ENCODE measurements at places on chromosomes 5 and 9.

GRCh38 chr5:123754908-123755307, 242.9 kb downstream of the CSNK1G3 start:
- DNase-seq = no peak

DNA sequence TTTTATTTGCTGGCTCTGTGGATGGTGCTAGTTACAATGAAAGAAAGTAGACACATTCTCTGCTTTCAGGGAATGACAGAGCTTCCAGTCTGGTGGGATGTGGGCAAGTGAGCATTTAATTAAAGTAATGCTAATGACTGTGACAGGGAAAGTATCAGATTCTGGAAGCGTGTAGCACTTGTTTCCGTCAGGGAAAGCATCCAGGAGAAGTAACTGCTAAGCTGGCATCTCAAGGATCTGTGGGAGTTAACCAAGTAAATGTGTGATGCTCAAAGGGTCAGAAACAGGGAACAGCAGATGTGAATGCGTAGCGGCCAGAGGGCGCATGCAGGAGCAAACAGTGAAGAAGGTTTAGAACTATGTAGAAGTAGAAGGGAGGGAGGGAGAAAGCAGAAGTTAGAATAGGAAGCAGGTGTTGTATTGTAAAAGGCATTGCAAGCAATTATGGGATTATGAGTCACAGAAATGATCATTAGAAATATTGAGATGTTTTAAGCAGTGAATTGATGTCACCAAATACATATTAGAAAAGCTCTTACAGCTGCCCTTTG, 12.2 kb downstream of the KLHL9 start:
- DNase-seq = no peak

DNA sequence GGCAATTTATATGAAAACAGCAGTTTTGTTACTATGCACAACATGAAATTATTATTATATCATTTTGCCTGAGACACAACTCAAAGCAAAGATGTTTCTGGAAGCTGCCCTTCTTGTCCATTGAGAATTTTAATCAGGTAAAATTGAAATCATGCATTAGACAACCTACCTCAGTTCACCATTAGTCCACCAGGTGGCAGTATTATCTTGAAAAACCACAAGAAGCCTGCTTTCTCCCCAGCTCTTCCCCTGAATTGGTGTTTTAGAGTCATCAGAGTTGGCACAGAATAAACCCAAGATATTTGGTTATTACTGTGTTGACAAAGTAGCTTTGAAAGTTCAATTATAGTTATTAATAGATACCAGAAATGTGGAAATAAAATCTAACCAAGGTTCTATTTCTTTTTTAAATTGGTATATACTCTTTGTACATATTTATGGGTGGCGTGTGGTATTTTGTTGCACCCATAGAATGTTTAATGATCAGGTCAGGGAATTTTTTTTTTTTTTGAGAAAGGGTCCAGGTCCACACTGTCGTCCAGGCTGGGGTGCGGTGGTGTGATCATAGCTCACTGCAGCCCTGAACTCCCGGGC, 25.7 kb downstream of the UTP15 start:
- DNase-seq = peak; percentile 46

GRCh38 chr9:21367957-21368356, at the start of gene IFNA13:
IFNA13 (minus strand) TSS chr9:21368057; CDS start chr9:21368010, 47 bp downstream.
- no peak for DNase-seq

GRCh38 chr9:27019589-27019988, 14.1 kb upstream of the LRRC19 start:
- DNase-seq = no peak

GRCh38 chr5:67475489-67475888, 278.9 kb upstream of the CD180 start:
- DNase-seq = no peak

DNA sequence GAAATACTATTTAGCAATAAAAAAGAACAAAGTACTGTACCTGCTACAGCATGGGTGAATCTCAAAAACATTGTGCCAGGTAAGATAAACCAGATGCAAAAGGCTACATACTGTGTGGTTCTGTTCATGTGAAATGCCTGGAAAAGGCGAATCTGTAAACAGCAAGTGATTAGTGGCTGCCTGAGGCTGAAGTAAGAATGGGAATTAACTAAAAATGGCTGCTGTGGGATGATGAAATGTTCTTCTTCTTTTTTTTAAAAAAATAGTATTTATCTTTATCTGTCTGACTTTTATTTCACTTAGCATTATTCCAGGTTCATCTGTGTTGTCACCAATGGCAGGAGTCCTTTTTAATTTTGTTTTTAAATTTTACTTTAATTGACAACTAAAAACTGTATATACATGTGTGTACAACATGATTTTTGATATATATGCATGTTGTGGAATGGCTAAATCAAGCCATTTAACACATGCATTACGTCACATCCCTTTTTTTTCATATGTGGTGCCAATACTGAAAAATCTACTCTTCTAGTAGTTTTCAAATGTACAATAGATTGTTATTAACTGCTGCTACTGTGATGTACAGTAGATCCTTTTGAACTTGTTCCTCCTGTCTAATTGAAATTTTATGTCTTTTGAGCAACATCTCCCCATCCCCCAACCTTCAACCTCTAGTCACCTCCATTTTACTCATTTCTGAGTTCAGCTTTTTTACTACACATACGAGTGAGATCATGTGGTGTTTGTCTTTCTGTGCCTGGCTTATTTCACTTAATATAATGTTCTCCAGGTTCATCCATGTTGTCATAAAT, 62.9 kb upstream of the TNFAIP8 start:
- DNase-seq = no peak

DNA sequence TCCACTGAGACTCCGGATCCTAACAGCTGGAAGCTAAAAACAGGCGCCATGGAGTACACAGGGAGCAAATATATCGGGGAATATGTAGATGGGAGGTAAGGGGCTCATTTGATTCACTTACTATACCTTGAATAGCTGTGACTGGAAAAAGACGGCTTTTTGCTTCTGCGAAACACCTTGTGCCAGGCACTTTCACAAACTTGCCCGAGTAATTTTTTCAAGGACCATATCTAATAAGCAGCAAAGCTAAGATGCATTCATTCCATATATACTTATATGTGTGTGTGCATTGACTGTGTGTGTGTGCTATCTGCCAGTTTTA, 178 bp downstream of the MORN5 start:
- no peak for DNase-seq

DNA sequence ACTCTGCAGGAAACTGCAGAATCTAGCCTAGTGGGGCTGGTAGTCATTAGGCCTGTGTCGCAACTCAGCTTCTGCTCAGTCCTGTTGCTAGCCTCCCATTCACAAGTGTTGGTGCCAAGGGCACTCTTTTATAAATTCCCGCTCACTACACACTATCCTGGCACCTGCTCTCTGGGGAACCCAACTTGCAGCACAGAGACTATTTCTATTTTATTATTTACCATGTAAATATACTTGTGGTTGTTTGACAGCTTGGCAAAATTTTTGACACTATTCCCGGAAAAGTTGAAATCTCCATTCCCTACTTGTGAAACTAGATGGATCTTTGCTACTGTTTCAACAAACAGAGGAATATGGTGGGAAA, 20.4 kb upstream of the SMC2 start:
- no peak for DNase-seq

DNA sequence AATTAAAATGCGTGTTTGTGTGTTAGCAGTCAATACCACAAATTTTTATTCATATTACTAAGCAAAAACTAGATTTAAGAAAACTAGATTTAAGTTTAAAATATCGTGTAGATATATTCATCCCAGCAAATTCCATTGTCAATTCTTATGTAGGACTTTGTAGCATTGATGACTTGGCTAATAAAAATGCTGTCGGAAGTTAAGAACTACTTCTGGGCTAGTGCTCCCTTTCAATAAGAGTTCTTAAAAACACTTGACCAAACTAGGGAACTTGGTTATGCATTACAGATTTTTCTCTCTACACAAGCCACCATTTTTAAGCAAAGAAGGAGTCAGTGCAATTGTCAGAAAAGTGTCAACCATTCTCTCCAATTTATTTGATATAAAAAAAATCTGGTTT, 68.7 kb upstream of the RAD23B start:
- DNase-seq = no peak

DNA sequence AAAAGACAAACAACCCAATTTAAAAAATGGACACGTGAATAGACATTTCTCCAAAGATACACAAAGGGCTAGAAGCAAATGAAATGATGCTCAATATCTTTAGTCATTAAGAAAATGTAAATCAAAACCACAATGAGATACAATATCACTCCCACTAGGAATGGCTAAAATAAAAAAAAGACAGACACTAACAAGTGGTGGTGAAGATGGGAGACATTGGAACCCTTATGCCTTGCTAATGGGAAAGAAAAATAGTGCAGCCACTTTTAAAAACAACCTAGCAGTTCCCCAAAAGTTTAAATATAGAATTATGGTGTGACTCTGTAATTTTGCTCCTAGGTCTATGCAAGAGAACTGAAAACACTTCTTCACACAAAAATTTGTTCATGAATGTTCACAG, 40.7 kb downstream of the SH3TC2 start:
- DNase-seq = no peak

DNA sequence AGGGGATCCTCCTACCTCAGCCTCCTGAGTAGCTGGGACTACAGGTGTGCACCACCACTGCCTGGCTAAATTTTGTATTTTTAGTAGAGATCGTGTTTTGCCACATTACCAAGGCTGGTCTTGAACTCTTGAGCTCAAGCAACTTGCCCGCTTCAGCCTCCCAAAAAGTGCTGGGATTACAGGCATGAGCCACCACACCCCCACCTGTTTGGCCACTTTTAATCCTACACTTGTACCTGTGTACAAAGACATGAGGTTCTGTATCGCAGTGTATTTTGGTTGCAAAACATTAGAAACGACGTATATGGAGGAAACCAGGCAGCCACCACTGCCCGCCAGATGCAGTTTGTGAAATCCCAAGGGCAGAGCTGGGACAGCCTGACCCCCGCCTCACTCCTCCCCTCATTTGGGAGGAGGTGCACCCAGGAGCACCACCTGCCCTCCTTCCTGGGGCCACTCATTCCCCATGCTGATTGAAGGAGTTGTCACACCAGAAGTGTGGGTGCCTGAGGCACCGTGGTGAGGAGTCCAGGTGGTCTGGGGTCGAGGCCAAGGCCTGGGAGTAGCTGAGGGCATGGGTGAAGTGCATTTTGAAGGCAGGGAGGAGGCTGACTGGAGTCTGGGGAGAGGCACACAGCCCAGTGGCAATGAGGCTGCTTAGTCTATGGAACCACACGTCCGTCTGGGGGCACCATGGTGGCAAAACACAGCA, 39.3 kb upstream of the OLFM1 start:
- no peak for DNase-seq

GRCh38 chr5:139650689-139651042, 2.5 kb downstream of the CXXC5 start:
- no peak for DNase-seq

GRCh38 chr5:170307575-170308465, 10.2 kb upstream of the LCP2 start:
- DNase-seq = no peak

GRCh38 chr9:37559855-37560592, 16.2 kb downstream of the FBXO10 start:
- DNase-seq = no peak

DNA sequence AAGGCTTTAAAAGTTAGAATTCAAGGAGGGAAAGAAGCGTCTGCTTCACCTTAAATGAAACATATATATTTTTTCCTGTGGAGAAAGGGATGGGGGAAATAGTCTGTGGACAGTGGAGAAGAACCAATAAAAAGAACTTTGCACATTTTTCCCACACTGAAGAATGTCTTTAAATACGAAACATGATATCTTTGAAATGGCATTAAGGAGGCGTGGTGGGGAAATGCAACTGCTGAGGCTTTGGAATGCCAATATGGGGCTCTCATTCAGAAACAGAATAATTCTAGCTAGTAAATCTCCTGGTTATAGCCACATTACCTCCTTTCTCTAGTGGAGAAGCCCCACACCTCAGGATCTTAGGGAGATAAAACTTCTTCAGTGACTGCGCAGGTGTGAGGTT, 46.8 kb downstream of the TNC start:
- no peak for DNase-seq

DNA sequence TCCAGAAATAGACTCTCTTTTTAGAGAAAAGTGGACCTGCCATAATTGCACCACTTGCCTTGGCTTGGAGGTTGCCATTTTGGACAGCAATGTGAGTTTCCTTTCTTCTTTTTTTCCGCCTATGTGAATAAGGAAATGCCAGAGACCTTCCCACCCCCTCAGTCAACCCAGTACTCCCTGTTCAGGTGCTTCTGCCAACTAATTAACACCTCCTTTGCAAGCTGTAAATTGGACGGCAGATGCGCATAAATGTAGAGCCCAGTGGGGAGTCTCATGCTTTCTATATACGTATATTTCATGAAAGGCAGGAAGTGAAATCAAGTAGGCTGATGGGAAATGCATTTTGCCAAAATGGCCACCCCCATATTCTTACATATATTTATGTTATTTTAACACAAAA, 269.8 kb upstream of the RFX3 start:
- DNase-seq = no peak

- no peak for DNase-seq
These were observed 116.1 kb upstream of the SLC12A2 start for GRCh38 chr5:127967323-127967982.

Data from hepatic stellate cell (primary cell).